ENCODE measurements at places on chromosomes 1 and 21. TPM values are rescaled to one million over a fixed set of nuclear protein-coding genes. Genes with fewer than 3 reads are reported as not detected.

SPATA45 gene
- total RNA-seq: not detected

GUCA2A gene
- total RNA-seq: not detected

NUF2 gene
- total RNA-seq: 0.89 TPM

CHI3L2 gene
- total RNA-seq: 0.89 TPM

STPG1 gene
- total RNA-seq: 6.3 TPM

All from smooth muscle cell of the umbilical artery (primary cell).